ENCODE measurements at places on chromosomes 16 and 17. TPM values are rescaled to one million over a fixed set of nuclear protein-coding genes. Genes with fewer than 3 reads are reported as not detected.

GRCh38 chr17:75398279-75398678, 7.2 kb downstream of the GRB2 start:
- DNase-seq: no peak

GRCh38 chr16:79050063-79050462, 550.5 kb downstream of the MAF start:
- no peak for DNase-seq

- DNase-seq: no peak
Observed at GRCh38 chr17:45046537-45047125, 4.8 kb downstream of the DCAKD start.

DNA sequence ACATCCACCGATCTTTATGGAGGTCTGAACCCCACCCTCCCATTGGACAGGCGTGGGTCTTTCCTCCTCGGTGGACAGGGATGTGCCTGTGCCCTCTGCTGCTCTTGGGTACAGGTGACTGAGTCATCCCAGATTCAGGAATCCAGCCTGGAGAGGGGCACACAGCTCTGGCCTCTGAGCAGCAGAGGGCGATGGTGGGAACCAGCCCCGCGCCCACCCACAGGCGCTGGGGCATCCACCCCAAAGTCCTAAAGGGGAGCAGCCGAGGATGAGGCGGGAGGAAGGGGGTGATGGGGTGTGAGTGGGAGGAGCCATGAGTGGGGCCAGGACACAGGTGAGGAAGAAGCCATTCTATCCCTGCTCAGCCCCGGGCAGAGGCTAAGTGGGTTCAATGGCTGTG, 35.0 kb downstream of the ENGASE start:
- DNase-seq: no peak

- no peak for DNase-seq
Observed at GRCh38 chr16:72203401-72203800, 31.4 kb upstream of the PMFBP1 start.

GRCh38 chr16:15966836-15967546, 17.6 kb downstream of the ABCC1 start:
- peak; percentile 55 for DNase-seq

DNA sequence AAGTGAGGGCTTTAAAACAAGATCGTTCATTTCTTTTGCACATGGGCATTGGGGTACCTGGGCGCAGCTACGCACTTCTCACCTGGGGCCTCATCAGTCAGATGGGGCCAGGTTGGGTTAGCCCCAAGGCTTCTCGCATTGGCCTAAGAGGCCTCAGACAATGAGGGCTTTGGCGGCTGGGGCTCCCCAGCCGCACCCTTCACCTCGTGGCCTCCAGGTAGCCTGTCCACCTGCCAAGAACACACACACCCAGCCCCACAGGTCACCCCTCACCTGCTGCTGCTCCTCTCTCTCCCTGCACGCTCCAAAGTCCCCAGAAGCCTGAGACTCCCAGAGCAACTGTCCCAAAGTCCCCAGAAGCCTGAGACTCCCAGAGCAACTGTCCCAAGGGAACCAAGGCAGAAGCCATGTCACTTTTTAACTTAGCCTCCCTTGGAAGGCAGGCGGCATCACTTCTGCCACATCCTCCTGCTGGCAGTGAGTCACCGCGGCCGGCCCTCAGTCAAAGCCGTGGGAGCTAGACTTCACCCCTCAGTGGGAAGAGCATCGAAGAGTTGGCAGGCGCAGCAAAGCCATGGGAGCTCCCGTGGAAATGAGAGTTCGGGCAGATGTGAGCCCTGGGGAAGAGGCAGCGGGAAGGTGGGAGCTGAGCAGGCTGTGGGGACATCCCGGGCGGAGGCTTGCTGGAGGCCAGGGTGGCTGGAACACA, 78.9 kb upstream of the PLCG2 start:
- no peak for DNase-seq

GRCh38 chr16:57614536-57614935, 13.9 kb upstream of the ADGRG1 start:
- no peak for DNase-seq

Gene TP53TG3C
- not detected for total RNA-seq

Gene NGFR
- under 0.01 TPM for total RNA-seq

Gene MLX
- 31.2 TPM for total RNA-seq

Gene ELOB
- 227 TPM for total RNA-seq
